ENCODE measurements at places on chromosomes 7 and 10.

DNA sequence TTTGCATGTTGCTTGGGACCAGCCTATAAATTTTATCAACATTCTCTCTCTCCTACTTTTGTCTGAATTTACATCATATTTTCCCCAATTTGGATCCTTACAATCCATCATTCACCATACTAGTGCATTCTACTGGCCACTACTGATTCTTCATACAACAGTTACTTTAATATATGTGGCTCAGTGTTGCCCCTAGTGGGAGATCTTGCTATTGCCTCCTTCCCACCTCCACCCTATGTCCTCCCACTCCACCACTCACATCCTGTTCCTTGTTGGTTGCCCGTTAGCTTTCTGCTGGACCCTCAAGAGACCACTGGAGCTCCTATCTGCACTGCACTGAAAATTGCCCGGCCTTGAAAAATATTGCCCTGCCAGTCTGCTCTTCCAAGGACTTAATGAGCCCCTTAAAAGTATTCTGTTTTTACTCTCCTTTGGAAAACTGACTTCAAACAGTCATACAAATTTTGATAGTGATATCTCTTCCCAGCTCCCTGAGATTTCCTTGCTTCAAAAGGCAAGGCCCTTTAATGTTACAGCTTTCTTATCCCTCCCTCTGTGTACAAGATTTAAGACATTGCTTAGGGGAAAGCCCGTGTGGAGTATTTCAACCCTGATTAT is 243.2 kb upstream of the TMEM229A start:
- no peak for DNase-seq

- no peak for DNase-seq
These were observed 100.8 kb downstream of the ANLN start for GRCh38 chr7:36490419-36490830.

DNA sequence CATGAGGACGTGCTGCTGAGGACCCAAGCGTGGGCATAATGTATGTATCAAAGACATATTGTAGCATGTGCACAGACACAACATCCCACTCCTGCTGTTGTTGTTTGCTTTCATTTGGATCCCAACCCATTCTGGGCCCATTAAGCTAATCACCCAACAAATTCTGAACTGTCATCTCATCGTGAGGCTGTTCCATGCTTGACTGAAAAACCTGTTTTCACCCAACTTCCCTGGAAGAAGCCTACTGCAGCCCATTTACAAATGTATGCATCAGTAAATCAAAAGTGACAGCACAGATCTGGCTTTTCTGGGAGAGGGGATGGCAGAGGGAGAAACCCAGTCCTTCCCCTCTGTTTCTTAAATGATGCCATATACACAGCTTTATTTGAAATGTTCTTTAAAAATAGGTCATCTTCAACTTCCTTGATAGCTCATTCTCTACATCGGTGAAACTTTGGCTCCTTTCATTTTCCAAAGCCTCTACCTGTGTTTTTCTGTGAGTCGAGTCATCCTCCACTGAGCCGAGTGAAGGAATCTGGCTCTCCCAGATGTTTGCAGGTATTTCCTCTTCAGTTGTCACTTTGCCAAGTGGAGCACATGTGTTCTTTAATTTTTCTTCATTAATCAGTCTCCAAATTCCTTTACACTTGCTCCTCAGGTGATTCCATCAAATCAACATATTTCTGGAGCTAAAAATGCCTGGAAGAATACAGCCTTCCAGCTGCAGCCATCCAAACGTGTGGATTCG is 151.8 kb downstream of the CHN2 start:
- no peak for DNase-seq

DNA sequence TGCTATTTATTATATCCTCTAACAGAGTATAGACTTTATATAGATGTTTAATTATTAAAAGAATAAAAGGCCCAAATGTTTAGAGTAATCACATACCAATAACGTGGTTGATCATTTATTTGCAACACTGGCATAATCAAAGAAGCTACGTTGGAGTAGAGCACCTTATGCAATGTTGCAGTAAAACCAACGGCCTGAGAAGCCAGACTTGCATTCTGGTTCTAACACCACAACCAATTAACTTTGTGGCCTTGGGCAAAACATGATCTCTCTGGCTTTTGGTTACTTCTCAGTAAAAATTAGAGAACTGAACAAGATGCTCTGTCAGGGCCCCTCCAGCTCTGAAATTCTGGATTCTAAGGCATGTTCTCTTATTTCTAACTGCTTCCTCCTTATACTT is 476.2 kb downstream of the GRM8 start:
- no peak for DNase-seq

DNA sequence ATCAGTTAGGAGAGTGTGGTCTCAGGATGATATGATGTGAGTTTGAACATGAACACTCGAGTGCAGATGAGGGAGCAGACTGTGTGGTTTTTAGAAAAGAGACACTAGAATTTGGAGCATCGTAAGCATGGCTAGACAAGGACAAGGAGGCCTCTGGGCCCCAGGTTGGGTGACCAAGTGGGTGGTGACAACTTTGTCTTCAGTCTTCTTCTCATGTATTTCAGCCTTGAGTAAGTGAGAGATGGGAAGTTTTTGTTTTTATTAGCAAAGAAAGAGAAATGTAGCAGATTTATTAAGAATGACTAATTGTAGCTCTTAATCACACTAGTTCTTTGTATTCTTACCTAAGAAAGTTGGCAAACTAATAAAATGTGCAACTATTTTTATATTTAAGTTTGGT is 16.3 kb downstream of the TES start:
- no peak for DNase-seq

DNA sequence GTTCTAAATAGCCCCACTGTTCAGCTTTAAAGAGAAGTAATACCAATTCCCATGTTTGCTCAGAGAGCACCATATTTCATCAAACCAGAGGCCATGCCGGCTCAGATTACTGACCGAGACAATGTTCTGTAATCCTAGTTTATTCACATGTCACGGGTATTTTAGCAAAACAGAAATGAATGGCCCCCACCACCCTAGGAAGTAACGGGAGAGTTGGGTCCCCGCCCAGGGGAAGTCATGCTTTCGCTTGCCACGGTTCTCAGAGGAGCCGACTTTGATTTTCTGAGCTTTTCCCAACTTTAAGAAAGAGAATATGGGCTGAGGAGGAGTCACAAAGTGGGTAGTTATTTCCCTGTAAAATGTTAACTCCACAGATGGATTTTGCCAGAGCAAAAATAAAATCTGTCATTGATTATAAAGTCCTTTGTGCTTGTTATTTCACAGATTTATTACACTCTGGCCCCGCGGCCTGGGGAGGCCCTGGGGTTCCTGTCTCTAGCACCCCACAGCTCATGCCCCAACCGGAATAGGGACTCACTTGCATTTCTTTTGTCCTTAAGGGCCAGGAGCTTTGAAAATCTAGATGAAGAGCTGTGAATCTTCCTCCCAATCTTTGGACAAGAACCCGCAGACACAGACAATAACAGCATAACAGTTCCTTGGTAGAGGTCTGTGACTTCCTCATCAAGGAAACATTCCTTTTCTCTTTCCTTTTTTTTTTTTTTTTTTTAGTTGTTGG is 3.7 kb upstream of the GDF10 start:
- no peak for DNase-seq

- no peak for DNase-seq
These were observed 29.6 kb downstream of the FAM133B start for GRCh38 chr7:92560602-92561001.

DNA sequence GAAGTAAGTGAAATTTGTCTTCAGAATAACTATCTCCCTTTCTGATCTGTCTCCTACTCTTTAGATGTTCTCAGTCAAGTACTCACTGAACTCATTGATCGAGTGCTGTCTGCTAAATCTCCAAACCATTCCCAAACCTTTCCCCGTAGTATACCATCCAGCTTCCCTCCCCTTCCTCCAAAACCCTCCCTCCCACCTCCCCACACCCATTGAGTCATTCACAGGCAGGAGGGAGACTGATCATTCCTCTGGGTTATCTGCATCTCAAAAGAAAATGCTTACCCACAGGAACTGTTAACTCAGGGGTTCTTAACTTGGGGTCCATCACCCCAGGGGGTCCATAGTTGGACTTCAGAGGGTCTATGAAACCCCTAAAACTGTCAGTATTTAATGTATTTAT is 37.4 kb downstream of the GOT1 start:
- DNase-seq: no peak

- DNase-seq: no peak
These were observed 24.2 kb upstream of the PRR15 start for GRCh38 chr7:29539471-29539870.

DNA sequence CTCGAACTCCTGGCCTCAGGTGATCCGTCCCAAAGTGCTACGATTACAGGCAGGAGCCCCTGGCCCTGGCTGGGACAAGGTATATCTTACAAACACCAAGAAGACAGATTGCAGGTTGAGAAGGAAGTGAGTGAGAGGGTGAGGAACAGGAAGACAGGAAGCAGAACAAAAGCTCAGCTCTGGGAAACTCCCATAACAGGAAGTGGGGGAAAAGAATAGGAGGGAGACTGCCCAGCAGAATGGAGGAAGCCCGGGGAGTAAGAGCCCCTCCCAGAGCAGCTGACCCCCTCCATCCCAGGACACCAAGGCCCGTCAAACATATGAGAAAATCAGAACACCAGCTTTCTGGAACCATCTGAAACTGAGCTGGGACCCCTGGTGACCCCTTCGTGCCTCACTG is 2.9 kb downstream of the TECPR1 start:
- no peak for DNase-seq

DNA sequence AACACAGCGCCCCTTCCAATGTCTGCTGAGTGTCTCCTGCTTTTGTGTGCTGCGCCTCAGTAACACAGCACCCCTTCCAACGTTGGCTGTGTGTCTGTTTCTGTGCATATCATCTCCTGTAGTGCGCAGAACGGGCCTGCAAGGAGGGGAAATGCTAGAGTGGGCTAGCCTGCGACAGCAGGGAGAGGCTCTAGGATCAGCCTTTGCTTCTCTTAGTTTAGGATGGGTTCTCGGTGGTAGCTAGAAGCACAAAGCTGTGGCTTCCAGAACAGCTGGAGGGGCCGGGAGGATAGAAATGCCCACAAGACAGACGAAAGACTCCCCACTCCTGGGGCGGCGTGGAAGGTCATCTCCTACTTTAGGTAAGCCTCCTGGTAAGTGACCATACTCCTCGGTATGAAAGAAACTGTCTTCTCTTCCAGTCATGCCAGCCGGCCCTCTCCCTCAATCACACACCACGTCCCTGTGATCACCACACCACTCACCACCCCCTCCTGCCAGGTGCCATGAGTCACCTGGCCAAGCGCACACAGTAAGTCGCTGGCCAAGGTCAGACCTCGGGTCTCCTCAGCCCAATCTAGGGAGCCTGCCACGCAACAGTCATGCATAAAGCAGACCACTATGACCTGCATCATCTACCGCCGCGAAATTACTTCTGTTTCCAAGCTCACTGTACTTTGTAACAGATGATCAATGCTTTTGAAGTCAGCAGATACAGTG is 4.8 kb downstream of the PITRM1 start:
- DNase-seq: no peak

- DNase-seq: no peak
These were observed 21.7 kb upstream of the MALSU1 start for GRCh38 chr7:23277359-23277989.

DNA sequence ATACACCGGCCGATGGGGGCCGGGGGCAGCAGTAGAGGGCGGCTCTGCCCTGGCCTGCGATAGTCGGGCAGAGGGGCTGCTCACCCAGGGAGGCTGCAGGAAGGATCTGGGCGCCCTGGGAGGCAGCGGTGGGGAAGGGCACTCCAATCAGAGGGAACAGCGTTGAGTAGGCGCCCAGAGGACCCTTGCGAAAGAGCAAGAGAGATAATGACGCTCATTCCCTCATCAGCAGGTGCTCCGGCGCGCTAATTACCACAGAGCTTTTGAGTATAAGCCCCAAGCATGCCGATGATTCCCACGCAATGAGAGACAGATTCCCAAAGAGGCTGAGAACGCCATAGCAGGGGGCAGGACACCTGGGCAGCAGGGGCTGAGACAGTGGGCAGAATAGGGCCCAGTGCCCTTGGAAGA is 215.3 kb downstream of the MAD1L1 start:
- no peak for DNase-seq

DNA sequence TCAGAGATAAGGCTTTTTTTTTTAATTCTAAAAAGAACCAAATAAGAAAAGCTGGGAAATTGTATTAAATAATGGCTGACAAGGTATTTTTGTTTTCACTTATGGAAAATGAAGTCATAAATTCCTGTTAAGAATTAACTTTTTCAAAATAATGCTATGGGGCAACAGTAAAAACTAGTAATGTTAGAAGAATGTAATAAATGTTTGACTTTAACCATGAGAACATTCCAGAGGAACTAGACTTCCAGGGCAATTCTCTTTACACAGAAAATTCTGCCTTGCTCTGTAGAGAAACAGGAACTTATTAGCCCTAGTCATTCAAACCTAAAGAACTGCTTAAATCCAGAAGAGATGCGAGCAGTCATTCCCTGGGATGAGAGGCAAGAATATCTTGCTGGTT is 571.1 kb downstream of the IPMK start:
- DNase-seq: no peak

- DNase-seq: no peak
These were observed 317.1 kb upstream of the SEMA3C start for GRCh38 chr7:81235997-81236396.

DNA sequence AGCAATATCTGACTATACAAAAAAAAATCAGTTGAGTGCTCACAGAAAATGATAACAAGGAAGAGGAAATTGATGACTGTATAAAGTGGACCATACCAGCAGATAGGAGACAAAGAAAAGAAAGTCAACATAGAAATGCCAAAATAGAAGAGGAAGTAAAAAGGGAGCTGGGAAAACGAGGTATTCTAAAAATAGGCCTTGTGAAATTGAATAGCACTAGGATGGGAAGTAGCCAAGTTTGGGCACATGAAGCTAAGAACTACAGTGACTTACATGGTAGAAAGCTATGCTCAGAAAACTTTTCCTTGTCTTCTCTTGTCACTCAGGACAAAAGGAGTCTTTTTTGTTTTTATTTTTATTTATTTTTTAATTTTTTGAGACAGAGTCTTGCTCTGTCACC is 76.2 kb upstream of the APBB1IP start:
- DNase-seq: no peak

DNA sequence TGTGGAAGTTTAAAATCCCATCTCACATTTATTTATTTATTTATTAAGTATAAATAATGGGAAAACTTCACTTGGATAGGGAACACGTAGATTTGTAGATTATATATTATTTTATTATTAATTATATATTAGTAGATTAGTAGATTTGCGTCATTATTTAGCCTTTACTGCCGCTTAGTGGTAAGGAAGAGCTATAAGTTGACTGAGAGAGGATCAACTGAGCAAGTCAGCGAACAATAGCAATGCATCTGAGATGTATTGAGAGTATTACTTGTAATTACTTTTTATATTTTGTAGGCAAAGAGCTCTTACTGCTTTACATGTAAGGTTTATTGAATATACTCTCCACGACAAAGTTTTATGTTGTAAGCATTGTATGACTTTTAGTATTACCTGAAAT is 244.5 kb upstream of the ANKRD30A start:
- DNase-seq: no peak

Measured in activated naive CD4-positive, alpha-beta T cell (primary cell).